GDM1 (cell line): ENCODE measurements at places on chromosomes 1 and 21.

GRCh38 chr1:184646824-184647223 is 107.8 kb downstream of the EDEM3 start:
- no peak for DNase-seq

DNA sequence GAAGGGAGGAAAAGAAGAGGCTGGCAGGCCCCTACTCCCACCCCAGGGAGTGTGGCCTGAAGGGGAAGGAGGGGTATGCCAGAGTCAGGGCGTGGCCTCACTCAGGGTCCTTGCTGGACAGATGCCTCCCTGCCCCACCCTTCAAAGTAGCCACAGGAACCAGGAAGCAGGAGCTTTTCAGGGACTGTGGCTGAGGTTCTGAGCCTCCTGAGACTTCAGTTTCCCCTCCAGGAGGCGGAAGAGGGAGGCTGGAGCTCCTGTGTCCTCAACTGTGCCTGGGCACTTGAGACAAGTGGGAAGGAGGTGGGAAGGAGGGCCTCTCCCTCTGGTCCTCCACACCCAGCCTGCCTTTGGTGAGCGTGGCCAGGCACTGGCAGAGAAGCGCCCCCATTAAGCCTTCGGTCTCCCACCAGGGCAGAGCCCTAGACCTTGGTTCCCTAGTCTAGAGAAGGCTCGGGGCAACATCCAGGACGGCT is 5.3 kb downstream of the CELSR2 start:
- no peak for DNase-seq

DNA sequence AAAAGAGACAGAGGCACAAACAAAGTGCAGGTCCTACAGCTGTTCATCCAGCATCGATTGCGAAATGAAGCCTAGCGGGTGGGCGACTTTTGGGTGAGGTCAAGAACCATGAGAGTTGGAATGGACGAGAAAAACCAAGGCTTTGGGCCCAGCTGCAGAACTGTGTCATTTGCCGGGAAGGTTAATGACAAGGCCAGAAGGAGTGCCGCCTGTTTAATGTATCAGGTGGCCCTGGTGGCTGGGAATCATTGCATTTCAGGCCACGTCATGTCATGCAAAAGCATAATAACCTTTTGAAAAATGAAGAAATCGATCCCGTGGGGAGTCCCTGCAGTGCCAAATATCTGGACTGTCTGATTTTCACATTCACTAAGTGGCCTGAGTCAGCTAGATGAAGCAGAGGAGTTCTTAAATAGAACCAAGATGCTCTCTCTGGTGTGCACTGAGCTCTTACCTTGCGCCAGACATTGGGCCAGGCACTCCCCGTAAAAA is 8.1 kb upstream of the RCC2 start:
- DNase-seq, result no peak

- no peak for DNase-seq
Measured at GRCh38 chr1:17002524-17002902, 9.2 kb downstream of the ATP13A2 start.

DNA sequence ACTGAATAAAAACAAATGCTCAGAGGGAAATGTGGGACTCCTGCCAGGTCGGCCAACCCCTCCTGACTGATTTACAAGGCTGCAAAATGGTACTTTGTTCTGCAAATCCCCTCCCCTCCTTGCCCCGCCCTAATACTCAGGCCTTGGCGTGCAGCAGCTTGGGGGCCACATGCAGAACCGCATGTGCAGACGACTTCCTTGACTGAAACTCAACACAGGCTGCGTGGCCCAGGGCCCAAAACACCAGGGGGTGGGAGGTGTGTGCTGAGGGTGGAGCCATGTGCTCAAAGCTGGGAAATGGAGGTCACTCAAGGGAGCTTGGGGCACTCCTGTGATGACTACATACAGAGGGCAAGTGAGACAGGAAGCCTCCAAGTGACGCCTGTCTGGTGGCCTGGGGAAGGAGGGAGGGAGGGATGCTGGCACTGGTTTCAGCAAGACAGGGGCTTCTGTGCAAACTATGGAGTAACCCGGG is 87.2 kb downstream of the MRPL37 start:
- no peak for DNase-seq

- no peak for DNase-seq
Measured at GRCh38 chr1:76153841-76154205, 79.3 kb downstream of the ST6GALNAC3 start.

GRCh38 chr1:38009088-38009840 is 3.3 kb upstream of the UTP11 start:
- DNase-seq, result peak; percentile 78

GRCh38 chr21:38670861-38671260 is 134.9 kb upstream of the ETS2 start:
- DNase-seq, result no peak

- DNase-seq, result no peak
Measured at GRCh38 chr1:17292299-17293160, 15.5 kb upstream of the PADI4 start.

DNA sequence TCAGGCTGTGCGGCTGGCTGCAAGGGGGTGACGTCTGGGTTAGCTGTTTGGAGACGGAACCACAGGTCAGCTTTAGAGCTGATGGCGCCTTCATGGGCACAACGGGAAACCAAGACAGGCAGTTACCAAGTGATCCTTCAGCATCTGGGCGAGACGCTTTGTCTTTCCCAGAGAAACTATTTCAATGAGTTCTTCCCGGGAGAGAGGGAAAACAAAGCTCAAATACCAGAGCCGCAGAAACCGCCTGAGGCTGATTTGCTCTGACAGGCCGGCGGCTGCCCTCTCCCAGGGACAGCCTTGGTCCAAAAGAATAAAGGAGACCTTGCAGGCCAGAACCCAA is 76.5 kb downstream of the CD58 start:
- DNase-seq, result no peak

GRCh38 chr1:186059311-186059710 is 315.7 kb downstream of the TPR start:
- DNase-seq, result no peak

- no peak for DNase-seq
Measured at GRCh38 chr21:37994211-37994610, 78.0 kb upstream of the KCNJ6 start.

- DNase-seq, result no peak
Measured at GRCh38 chr1:39987869-39988268, 32.9 kb downstream of the MFSD2A start.

- DNase-seq, result no peak
Measured at GRCh38 chr1:64473367-64473766, 3.4 kb downstream of the CACHD1 start.

DNA sequence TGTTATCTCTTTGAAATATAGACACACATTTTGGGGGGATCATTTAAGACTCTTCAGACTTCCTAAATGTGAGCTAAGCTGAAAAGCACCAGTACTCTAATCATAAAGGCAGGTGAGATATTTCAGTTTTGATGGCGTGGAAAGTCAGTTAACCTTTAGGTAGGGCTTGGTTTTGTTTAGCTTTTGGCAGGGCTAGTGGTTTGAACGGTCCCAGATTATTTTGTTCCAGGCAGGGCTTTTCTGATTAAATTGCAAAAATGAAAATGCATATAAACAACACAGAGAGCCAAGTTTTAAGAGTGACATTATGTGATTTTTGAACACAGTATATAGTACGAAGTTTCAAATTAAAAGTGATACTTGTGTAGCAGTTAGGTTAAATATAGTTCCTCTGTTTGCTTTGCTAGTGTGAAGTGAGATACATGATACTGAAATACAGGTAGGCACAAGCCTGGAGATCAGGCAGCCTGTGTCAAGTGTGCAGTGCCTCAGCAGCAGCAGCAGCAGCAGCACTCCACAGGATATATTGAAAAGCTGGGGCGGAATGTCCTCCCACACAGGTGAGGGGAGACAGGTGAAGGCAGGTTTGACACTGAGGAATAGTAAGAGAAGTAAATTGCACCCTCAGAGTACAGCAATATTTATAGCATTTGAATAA is 47.4 kb downstream of the CAMTA1 start:
- no peak for DNase-seq

DNA sequence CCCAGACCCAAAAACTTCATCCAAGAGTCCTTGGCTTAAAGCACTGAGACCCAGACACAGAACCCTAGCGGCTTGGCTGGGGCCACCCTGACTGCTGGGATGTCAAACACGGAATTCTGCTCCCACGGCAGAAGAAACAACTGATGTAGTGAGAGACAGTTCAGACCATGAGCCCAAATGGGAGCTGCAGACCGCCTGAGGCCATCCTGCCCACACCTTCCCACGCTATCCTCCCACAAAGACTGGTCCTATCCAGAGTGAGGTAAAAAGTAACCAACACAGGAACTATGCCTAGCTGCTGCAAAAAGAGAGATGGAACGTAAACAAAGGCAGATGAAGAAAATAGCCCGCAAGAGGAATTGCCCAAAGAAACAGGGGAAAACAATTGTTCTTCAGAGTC is 203.3 kb downstream of the PTPRU start:
- no peak for DNase-seq

- no peak for DNase-seq
Measured at GRCh38 chr21:24514081-24514733, 1093.1 kb downstream of the MRPL39 start.

GRCh38 chr1:182368903-182369302 is 22.7 kb downstream of the GLUL start:
- no peak for DNase-seq

GRCh38 chr1:66642992-66643391 is 109.0 kb downstream of the SGIP1 start:
- DNase-seq, result no peak

DNA sequence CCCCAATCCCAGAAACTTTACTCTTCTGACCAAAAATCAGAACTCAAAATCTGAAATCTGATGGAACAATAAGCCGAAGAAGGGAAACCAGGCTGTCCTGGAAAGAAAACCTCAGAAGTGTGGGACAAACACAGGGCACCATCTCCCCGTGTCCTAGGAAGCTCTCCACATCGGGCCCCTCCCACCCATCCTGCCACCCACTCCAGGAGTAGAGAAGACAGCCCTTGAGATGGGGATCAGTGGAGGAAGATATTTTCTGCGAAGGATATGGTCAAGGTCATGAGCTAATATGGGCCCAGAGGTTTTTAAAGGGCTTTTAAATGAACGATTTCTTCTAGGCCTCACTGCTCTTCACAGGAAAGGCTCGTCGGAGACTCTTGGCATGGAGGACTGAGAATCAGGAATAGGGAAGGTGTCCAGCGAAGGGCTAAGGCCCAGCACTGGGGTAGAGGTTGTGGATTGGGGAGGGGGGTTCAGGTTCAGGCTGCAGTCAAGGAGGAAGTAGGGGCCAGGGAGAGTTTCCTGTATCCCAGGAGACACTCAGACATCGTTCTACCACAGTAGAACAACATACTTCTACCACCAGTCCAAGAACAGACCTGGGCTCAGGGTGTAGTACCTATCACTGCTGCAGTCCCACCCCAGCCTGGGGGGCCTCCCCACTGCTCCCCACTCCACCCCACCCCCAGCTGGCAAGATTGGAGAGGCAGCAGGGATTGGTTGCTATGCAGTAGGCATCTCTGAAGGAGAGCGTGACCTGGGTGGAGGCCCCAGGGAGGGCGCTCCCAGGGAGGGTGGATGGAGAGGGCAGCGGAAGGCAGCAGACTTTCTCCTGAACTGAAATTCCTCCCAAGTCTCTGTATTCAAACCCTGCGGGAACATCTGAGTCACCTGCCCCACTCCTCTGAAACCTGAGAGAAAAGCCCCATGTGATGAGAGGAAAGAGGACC is 1.2 kb upstream of the S100A5 start:
- no peak for DNase-seq

DNA sequence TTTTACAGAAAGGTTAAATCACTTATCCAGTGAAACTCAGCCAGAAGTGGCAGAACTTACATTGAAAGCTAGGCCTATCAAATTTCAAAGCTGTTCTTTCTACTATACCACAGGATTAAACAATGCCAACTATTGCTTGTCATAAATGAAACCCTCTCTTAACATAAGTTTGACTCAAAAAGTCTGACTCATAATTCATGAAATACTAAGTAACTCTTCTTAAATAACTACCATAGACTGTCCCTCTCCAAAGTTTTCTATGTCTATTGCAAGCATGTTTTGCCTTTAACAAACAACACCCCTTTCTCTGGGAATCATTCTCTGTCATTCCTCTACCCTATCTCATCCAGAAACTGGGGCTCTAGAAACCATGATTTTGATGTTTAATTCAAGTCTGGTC is 109.5 kb upstream of the UBE2U start:
- DNase-seq, result no peak

DNA sequence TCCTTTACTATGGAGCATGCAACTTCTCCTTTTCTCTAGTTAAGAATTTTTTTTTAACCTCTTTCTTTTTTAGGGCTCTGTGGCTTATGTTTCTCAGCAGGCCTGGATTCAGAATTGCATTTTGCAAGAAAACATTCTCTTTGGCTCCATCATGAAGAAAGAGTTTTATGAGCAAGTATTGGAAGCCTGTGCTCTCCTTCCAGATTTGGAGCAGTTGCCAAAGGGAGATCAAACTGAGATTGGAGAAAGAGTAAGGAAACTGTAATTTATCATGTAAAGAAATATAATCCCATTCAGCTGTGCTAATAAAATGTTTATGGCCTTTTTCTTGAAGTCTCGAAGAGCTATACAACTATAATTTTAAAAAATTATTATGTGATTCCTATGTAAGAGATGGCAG is 70.1 kb downstream of the HSPA13 start:
- DNase-seq, result no peak

DNA sequence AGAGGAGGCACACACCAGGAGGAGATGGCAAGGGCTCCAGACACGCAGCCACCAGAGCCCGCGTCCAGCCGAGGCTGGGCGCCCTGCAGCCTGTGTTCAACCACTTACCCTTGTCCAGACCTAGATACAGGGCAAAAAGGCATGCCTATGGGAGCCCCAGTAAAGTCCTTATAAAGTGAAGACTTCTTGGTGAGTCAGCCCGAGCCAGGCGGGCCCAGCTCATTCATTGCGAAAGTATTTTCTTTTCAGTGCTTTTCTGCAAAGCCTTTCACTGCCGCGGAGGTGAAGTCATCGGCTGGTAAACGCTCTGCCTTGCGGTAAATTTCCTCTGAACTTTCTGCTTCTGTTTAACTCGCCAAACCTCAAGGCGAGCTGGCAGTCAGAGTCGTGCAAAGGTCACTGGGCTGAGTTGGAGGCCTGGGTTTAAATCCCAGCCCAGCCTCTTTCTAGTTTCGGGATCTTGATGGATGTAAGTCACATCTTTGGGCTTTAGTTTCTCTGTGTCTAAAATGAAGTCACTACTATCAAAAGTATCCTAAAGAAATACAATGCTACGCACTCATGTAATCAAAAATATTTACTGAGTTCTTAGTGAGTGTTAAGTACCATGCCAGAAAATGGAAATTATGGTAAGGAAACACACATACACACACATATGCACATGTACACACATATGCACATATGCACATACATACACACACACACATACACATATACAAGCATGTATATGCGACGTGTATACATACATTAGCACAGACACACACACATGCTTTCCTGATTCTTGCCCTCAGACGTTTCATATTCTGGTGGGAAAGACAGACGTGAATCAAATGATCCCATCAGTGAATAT is 54.7 kb upstream of the IFFO2 start:
- DNase-seq, result peak; percentile 50

- no peak for DNase-seq
Measured at GRCh38 chr1:51627672-51628071, 10.8 kb downstream of the OSBPL9 start.

- no peak for DNase-seq
Measured at GRCh38 chr21:45997495-45998275, 16.1 kb downstream of the COL6A1 start.

- DNase-seq, result no peak
Measured at GRCh38 chr1:10693497-10694273, 102.8 kb downstream of the CASZ1 start.

- no peak for DNase-seq
Measured at GRCh38 chr1:172679000-172679772, 20.3 kb downstream of the FASLG start.
